ENCODE measurements at places on chromosomes 4 and X. TPM values are rescaled to one million over a fixed set of nuclear protein-coding genes. Genes with fewer than 3 reads are reported as not detected.

The PPEF2 gene
- total RNA-seq: not detected

The TKTL1 gene
- total RNA-seq: 1.2 TPM

The CSAG1 gene
- total RNA-seq: not detected

The PARM1 gene
- total RNA-seq: 1.1 TPM

The UCHL1 gene
- 512 TPM for total RNA-seq

The XAGE2 gene
- total RNA-seq: not detected

The STX18 gene
- total RNA-seq: 15.4 TPM

The SHROOM3 gene
- 1.0 TPM for total RNA-seq

The ATP8A1 gene
- 6.0 TPM for total RNA-seq

The LONRF3 gene
- 1.1 TPM for total RNA-seq

The EDA gene
- 4.2 TPM for total RNA-seq

The TMEM47 gene
- total RNA-seq: 31.4 TPM
